ENCODE measurements at places on chromosomes 6 and 20.

GRCh38 chr6:62623846-62624532 lies 338.0 kb upstream of the KHDRBS2 start:
- no peak for DNase-seq

DNA sequence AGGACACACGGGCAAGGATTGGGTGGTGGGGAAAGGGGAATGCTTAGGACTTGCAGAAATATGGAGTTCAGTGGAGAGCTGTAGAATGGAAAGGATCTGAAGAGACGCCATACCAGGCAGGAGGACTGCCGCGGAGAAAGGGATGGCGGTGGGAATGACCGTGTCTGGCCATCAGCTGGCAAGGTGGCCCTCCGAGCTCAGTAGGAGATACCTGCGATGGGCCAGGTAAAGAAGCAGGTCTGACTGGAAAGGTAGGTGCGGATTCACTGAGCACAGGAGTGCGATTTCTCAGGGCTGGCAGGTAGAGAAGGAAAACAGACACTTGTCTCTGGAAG lies 26.0 kb downstream of the PCK1 start:
- no peak for DNase-seq

GRCh38 chr20:16245879-16246278 lies 327.4 kb downstream of the KIF16B start:
- no peak for DNase-seq

DNA sequence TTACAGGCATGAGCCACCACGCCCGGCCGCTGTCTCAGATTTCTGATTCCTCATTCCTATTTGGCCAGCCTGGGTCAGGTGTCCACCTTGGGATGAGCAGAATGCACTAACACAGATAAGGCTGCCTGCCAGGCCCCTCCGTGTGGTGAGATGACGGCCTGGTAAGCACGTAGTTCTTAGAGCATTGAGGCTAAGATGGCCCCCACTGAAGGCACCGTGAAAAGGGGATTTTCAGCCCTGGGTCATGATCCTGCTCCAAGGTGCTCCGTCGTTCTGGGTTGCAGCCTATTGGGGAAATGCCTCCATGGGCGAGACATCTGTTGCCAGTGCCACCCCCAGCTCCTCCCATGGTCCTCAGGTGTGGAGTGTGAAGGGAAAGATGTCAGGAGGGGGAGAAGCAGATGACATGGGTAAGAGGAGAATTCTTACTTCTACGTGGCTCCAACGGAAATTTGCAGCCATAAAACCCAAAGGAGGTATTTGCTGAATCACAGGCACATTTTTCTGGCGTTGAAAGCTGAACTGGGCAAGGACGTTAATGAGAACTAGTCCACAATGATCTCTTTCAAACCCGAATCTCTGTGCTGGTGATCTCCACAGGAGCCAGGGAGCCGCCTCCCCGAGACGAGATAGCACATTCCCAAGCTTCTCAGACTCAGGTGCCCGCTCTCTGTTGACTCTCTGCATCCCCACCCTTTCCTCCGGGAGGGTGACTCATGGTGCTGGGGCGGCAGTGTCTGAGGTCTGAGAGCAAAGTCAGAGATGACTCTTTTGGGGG lies 34.0 kb upstream of the BMP6 start:
- DNase-seq, result no peak

DNA sequence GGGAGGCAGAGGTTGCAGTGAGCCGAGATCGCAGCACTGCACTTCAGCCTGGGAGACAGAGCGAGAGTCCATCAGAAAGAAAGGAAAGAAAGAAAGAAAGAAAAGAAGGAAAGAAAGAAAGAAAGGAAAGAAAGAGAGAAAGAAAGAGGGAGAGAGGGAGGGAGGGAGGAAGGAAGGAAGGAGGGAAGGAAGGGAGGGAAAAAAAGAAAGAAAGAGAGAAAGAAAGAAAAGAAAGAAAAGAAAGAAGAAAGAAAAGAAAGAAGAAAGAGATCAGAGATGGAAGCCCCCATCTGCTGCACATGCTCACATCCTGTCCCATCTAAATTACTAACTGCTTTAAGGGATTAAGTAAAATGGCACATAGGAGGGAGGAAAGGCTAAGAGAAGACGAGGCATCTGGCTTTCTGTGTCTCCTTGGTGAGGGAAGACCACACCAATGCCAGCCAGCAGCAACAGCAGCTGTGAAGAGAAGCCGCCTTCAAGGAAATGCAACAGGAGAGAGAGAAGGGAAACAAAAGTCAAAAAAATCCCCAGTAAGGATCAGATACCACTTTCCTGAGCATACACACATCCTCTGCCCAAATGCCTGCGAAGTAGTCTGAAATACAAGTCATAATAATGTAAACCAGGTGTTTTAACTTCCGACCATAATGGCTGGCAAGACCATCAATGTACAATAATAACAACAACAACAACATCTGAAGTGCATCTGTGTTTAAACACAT lies 300.2 kb upstream of the JARID2 start:
- DNase-seq, result no peak

GRCh38 chr20:48661575-48662455 lies 166.0 kb downstream of the PREX1 start:
- no peak for DNase-seq

DNA sequence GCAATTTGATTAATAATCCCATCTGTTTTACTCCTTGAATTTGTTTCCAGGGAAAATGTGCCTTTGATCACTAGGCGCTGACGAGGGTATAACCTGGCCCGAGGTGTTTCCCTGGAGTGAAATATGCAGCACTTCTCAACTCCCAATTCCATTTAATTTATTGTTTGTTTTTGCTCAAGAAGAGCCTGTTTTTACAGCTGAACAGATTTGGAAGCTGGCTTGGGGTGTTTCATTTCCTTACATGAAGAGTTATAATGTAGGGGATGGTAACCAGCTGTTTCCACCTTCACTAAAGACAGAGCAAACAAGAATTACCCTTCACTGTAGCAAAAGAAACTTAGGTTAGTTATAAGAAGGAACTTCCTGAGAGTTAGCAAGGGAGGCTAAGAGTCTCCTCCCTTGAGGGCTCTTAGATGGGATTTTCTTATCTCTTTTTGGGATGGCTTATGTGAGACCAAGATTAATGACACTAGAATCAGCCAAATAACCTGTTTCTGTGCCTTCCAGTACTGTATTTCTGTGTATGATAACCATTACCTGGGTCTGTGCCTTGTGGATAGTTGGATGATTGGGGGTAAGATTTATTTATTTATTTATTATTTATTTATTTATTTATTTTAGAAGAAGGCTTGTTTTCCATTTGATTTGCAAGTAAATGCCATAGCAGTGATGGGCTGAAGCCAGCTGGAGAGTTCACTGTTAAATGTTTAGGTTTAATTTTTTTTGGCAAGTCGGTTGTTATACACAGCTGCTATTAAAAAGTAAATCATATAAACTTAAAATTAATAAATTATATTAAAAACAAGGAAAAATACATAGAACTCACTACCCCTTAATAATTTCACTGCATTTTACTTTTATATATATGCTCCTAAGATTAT lies 162.2 kb upstream of the BMP2 start:
- no peak for DNase-seq

- no peak for DNase-seq
Observed at GRCh38 chr6:108097882-108098281, 23.3 kb upstream of the OSTM1 start.

- no peak for DNase-seq
Observed at GRCh38 chr20:13613917-13614316, 24.8 kb downstream of the TASP1 start.

DNA sequence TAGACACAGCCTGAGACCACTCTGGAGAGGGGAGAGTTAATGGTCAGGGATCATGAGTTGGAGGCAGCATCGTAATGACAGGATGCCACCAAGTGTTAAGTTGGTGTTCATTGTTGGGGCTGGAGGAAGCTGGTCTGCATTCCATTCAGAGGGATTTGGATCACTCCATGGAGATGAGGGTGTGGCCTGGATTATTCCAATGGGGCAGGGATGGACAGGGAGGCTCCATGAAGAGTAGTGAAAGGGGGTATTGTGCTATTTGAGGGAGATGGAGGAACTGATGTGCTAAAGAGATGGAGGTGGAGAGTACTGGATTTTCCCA lies 1.1 kb downstream of the SAPCD1 start:
- DNase-seq, result no peak

DNA sequence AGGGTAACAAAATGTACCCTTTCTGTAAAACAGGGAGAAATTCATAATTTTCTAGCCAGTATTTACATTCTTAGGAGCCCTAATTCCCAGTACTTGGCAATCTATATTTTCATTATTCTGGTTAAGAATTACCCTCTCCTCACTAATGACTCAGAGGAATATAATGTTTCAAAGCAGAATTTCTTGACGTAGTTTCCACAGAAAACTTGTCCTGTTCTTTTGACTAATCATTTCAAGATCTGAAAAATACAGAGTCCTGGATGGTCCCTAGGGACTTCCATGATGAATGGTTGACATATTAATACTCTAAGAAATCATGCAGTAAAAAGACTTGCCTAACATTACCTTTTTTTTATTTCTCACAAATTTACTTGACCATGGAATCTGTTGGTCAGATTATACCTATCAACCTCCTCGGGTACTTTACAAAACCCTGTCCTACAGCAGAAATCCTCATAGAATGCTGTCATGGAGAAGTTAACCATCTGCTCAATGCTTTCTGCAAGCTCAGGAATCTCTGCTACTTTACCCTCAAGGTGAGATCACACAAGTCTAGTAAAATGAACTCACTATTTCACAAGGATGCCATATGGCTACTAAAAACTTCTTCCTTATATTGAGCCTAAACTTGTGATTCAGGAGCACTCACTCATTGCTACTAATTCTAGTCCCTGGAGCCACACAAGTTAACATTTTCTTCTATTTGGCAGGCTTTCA lies 202.1 kb upstream of the CNR1 start:
- DNase-seq, result no peak

DNA sequence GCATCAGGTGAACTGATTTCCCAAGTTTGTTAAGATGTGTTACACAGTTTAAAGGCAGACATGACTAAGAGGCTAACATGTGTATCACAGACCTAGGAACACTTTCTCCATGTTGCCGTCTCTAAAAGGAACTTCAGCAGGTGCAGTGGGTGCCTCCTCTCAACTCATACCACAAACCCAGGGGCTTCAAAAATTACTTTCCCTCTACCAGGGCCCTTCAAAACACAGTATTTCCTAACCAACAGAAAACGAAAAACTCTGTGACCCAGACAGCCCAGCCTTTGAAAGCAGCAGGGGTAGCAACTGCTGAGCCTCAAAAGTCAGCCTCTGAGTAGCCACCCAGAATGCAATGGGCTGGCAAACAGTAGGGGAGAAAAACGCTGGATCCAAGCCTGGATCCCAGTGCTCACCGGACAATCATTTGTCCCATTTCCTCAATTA lies 28.5 kb downstream of the B4GALT5 start:
- DNase-seq, result no peak

- no peak for DNase-seq
Observed at GRCh38 chr6:33705955-33706725, 5.4 kb downstream of the UQCC2 start.

DNA sequence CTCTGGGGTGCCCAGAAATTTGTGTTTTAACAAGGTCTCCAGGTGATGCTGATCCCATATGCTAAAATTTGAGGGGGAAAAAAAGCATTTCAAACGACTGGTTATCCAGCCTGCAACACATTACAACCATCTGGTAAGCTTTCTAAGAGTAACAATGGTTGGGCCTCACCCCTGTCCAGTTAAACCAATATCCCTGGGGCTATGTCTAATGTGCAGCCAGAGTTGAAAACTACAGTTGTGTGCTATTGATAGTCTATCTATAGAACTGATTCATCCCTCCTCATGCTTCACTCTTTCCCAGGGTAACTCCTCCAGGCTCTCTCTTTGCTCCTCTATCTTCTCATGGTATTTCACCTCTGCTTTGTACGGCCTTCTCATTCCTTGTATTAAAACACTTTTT lies 458.3 kb downstream of the MMUT start:
- no peak for DNase-seq

GRCh38 chr6:83124553-83124952 lies 57.1 kb downstream of the DOP1A start:
- no peak for DNase-seq

All from CD4-positive, alpha-beta T cell treated with Interleukin-2 at 100 ng/mL for 4 hours (primary cell).